Hippocampal formation (tissue), 2 donors: ENCODE measurements at places on chromosomes 1 and 21.

- DNase-seq = no peak
These were observed 11.1 kb downstream of the PRR9 start for GRCh38 chr1:153228491-153228890.

DNA sequence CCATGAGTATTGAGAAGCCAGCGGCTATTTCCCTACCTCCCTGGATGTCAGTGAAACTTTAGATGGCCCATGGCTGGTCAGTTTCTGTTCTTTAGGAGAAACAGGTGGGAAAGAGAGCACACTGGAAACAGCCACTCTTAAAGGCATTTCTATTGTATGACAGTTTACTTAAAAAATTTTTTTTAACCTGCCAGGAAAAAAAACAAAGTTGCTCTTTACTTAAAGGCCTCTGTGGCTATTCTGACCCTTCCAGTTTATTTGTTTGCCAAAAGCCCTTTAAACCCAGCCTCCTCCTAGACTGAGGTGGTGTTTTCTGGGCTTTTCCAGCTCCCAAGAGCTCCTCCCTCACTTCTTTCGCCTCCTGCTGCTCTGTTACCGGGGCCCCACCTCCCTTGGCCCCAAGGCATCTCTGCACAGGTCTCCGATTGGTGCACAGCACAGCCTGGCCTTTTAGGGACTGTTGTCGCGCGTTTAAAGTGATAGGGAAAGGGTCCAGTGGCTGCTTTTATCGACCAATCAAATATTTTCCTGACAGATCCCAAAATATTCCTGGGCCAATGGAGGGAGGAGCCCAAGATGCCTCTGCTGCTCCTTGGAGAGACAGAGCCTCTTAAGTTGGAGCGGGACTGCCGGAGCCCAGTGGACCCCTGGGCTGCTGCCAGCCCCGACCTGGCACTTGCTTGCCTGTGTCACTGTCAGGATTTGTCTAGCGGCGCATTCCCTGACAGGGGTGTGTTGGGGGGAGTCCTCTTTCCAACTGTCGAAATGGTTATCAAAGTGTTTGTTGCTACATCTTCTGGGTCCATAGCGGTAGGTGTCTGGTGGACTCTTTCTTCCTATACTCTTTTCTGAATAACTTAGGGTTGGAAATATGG, at the start of gene SH3BGR:
Gene SH3BGR, plus strand, starts transcription at position 639 of the 875 bp plus-strand sequence. Its CDS starts 127 bp downstream, at position 766.
- peak; percentile 68 for DNase-seq

DNA sequence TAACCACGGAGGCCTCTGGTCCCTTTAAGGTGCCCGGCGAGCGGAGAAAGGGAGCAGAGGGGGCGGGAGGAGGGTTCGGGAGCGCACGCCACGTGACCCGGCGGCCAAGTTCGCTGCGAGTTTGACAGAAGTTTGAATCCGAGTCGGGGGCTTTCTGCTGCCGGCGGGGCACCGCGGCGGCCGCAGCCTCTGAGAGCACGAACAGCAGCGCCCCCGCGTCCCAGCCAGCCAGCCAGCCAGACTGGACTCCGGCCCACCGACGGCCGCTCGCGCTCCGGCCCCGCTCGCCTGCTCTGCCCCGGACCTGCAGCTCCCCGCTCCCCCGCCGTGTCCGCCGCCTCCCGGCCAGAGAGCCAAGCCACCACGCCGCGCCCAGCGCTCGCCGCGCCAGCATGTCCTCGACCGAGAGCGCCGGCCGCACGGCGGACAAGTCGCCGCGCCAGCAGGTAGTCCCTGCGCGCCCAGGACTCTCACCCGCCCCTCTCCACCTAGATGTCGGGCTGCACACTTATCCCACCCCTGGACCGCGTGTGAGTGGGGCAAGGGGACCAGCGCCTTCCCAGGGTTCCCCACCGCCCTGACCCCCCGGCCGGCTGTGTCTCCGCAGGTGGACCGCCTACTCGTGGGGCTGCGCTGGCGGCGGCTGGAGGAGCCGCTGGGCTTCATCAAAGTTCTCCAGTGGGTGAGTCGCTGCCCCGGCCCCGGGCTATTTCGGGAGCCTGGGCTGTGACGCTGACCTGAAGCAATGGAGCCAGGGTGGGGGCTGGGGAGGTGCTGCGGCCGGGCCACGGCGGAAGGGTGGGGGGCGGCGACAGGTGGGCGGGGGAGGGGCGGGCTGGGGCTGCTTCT, at the start of gene SYPL2:
Gene SYPL2, plus strand, starts transcription at position 95 of the 849 bp plus-strand sequence. Its CDS starts 298 bp downstream, at position 393.
- no peak for DNase-seq

GRCh38 chr1:89881415-89882058, 60.7 kb downstream of the LRRC8D start:
- no peak for DNase-seq

DNA sequence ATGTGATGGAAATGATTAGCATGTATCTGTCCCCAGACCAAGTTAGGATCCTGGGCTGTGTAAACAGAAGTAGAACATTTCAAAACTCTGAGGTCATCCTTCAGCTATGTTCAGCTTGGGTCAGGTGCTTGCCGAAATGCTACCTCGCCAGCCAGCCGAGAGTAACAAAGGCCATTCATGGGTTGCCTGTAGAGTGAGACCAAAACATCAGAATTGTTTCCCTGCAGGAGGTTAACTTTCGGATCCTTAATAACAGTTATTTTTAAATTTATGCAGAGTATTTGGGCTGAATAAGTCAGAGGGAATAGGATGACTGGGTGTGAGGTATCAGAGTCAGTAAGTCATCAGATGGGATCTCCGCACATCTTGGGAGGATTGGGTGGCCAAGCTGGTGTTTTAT, 35.6 kb downstream of the SMYD2 start:
- no peak for DNase-seq

DNA sequence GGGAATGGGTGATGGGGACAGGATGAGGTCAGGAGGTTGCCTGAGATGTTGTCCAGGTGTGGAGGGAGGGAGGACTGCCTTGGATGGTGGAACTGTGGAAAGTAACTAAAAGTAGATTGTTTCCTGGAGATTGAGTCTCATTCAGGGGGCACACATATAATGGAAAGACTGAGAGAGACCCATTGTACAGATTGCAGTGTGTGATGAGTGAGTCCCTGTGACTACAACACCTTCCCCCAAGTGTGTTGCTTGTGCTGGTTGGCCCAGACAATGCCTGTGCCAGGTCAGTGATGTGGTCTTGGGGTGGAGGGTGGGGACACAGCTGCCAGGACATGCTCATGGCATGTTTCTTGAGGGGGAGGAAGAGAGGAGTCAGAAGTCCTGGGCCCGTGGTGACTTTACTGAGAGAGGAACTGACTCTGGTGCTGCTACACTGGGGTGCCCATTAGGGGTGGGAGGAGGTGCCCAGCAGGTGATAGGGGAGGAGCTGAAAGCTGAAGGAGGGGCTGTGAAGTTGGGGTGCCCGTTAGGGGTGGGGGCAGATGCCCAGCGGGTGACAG, 5.2 kb downstream of the SNAP47 start:
- DNase-seq = no peak

- DNase-seq = no peak
These were observed 975.7 kb downstream of the TTLL7 start for GRCh38 chr1:83023212-83023611.

- DNase-seq = peak; percentile 29
These were observed 1.2 kb downstream of the AK5 start for GRCh38 chr1:77282866-77283539.

- DNase-seq = no peak
These were observed 578 bp upstream of the TRIM62 start for GRCh38 chr1:33182401-33182841.

GRCh38 chr1:207603777-207604176, 41.2 kb upstream of the CR1L start:
- DNase-seq = no peak

DNA sequence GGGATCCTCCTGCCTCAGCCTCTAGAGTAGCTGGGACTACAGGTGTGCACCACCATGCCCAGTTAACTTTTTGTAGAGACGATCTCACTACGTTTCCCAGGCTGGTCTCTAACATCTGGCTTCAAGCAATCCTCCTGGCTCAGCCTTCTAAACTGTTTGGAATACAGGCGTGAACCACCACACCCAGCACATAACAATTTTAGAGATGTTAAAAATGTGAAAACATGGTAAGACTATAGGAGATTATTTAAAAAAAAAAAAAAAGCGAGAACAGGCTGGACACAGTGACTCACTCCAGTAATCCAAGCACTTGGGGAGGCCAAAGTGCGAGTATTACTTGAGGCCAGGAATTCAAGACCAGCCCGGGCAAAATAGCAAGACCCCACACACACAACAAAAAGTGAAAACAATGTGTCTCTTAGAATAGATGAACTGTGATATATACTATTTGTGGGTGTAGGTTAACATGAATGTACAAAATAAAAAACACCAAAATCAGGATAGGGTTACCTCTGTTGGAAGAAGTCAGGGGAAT, 19.6 kb downstream of the CCDC18 start:
- no peak for DNase-seq

GRCh38 chr1:69312055-69312732, 255.5 kb upstream of the LRRC7 start:
- no peak for DNase-seq

- no peak for DNase-seq
These were observed 46.1 kb upstream of the C1orf174 start for GRCh38 chr1:3945916-3946840.

DNA sequence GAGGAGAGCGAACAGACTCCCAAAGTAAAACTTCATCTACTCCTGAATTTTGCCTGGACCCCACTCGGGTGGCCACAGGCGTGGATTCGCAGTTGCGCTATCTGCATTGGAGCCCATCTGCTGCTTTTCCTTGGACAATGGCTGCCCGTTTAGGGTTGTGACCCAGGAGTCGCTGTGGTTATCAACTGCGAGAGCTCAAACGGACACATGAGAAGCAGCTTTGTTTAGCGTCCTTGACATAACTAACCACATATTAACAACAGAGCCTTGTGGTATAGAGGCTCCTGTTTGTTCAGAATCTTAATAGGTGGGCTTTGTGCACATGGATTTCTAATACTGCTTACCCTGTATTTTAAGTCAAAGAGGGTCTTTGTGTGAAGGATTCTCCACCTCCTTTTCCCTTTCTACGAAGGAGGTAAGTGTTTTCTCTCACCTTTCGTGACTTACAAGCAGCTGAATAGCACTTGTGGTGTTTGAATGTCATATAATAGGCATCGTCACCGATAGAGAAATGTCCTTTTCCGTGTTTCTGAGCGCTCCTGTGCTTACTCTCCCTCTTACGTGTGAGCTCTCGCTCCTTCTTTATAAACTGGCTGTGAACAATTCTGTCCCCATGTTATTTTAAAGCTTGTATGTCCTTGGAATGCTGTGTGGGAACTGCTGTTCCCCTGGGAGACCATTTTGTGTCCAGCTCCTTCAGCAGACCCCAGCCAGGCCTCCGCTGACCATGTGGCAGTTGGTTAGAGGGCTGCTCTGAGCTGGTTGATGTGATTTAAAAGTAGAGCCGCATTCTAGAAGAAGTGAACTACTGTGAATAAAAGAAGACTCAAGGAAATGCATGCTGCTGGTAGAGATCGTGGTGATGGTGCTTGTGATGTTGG, 441.4 kb downstream of the RPS6KC1 start:
- no peak for DNase-seq

- no peak for DNase-seq
These were observed 16.9 kb downstream of the TCEANC2 start for GRCh38 chr1:54070171-54070837.

- DNase-seq = no peak
These were observed 99.7 kb downstream of the JAK1 start for GRCh38 chr1:64866689-64867088.
